CD4-positive, alpha-beta T cell treated with Interleukin-2 at 100 ng/mL for 4 hours (primary cell): ENCODE measurements at places on chromosomes 12 and 14.

DNA sequence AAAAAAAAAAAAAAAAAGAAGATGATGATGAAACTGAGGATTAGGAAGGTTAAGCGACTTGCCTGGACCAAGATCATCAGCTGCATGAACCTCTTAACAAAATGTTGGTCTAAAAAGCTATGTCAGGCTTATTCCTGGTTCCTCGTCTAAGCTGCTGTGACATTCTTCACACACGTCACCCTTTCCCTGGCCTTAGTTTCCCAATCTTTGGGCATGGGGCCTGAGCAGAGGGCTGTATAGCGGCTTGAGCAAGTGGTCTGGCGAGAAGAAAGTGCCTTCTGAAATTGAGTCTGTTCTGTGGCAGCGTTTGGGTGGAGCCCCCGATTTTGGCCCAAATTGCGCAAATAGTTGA, 58.7 kb upstream of the CCND2 start:
- DNase-seq: no peak

GRCh38 chr12:116039081-116039480, 238.4 kb downstream of the MED13L start:
- DNase-seq: no peak

GRCh38 chr14:39319381-39319780, 85.7 kb downstream of the MIA2 start:
- no peak for DNase-seq

DNA sequence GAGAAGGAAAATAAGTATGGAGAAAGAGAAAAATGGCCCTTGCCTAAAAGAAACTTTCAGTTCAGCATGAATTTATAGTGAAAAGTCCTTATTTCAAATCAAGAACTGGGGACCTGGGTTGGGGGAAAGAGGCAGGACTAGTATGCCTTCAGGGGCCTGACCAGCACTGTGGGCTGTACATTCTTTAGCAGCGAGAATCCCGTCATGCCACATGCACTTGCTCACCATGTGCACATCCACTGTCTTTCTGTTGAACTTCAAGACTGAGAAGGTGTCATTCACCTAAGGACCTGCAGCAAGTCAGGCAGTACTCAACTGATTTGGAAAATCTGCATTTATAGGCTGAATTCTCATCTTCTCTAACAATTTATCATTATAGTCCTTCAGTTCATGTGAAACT, 50.2 kb downstream of the RAB35 start:
- DNase-seq: no peak

DNA sequence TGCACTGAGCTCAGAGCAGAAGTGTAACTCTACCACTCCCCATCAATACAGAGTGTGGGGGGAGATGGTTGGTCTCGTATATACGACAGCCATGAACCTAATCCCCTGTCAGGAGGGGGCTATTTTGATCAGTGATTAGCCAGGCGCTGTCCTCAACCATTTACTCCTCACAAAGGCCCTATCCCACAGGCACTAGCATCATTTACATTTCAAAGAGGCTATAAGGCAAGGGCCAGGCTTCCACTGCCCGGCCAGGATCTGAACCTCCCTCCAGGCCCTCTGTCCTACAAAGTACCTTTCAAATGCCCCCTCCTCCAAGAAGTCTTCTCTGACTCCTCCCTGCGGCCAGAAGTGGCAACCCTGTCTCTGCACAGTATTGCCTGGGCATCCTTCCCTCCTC, 74.7 kb downstream of the ITPK1 start:
- no peak for DNase-seq

DNA sequence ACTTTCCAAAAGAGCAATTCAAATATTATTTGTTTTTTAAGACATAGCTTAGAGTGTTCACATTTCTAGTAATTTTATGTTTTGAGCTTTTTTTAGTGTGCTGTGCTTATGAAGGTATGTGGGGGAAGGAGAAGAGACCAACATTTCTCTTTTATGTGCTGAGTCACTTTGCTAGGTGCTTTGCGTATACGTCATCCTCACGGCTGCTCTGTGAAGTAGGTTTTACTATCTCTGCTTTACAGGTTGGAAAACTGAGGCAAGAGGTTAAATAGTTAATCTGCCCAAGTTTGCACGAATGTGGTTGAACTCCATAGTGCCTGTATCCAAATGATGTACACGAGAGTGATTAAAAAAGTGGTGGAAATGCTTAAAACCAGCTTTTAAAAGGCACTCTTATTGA, 75.9 kb downstream of the AEBP2 start:
- no peak for DNase-seq

- peak; percentile 45 for DNase-seq
Observed at GRCh38 chr14:77059276-77059915, 30.9 kb upstream of the IRF2BPL start.

- peak; percentile 24 for DNase-seq
Observed at GRCh38 chr12:69275471-69275891, 36.1 kb downstream of the CPSF6 start.

DNA sequence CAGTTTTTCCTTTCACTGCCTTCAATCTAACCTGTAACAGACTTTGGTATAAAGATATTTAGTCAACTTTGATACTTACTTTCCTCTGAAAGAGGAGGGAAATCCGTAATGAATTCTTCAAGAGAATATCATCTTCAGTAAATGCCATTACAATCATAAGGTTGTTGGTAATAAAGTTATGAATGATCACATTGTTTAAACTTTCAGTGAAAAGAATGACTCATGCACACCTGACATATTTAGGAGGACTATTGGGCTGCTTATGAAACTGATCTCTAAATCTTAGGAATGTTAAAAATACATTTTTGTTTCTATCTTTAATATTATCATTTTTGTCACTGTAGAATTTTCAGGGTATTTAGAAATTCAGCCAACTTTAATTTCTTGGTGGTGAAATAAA, 474.7 kb downstream of the SLC16A7 start:
- no peak for DNase-seq

DNA sequence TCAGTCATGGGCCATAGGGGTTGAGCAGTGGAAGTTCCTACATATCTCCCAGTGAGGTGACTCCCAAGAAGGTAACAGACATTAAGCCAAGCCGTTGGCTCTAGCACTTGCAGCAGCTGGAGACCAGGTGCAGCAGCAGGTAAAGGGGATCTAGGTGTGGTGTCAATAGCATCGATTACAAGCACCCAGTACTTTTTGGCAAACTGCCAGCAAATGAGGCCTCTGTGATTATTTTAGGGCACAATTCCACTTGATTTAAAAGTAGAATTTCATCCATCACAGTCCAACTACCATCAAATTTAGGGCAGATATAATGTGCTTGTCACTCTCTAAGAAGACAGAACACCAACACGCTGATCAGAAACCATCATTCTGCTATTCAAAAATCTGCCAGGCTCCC, 224.1 kb upstream of the EGLN3 start:
- no peak for DNase-seq

DNA sequence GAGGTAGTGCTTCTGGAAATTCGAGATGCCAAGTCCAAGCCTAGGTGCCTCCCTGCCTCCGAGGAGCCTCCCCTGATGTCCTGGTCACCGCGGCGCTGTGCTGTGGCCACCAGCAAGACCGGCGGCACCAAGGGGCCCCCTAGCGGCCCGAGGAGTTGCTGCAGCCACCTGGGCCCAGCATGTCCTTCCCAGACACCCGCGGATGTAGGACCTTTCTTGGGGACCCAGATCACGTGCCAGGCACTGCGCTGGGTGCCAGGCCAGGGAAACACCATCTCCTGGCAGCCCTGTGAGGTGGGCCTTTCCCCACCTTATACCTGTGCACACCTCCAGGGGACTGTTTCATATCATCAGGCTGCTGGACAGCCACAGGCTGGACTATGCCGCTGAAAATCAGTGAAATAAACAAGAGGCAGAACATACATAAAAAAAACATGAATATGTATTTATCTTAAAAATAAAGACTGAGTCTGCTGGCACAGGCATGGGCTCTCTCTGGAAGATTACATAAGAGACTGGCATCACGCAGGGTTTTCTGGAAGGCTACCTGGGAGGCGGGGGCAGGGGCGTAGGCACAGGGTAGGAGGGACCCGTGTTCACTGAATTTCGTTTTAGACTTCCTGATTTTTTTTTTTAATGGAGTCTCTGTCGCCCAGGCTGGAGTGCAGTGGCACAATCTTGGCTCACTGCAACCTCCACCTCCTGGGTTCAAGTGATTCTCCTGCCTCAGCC, 15.9 kb upstream of the HHIPL1 start:
- DNase-seq: peak; percentile 68

DNA sequence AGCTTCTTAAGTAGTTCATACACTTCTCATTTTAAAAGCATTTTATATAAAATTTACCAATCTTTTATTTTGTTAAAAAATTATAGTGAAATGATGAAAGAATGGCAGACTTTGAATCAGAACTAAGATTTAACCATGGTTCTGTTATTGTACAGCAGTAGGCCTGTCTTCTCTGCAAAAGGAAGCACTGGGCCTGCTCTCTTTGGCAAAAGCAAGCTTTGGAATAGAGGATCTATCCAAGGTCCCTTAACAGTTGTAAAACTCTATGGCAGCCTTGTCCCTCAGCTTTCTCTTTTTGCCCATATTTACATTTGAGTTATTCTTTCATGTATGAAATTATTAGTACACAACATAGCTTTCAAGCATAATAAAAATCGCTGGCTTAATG, 82.8 kb downstream of the PLEKHG7 start:
- no peak for DNase-seq

DNA sequence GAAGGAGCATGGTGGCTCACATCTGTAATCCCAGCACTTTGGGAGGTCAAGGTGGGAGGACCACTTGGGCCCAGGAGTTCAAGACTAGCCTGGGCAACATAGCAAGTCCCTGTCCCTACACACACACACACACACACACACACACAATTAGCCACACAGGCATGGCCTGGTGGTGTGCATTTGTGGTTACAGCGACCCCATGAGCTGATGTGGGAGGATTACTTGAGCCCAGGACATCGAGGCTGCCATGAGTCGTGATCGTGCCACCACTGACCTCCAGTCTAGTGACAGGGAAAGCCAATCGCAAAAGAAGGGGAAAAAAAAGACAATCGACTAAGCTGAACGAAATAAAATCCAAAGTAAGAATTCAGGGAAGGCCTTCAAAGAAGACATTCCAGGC, 67.9 kb downstream of the TBX3 start:
- DNase-seq: no peak

DNA sequence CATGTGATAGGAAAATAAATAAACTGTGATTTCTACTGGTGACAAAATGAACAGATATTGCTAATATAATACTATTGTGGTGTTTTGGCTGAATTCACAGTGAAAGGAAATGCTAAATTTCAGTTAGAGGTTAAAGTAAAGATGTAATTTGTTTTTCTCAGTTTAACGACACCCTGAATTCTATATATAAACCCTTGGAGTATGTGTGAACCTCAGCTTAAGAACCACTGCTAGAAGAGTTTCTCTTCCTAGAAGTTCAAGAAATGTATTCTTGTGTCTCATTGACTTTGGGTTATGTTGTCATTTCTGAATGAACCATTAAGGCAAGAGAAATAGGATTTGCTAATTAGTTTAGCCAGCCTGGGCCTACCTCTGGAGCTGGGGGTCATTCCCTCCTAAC, 8.2 kb downstream of the FBXO34 start:
- no peak for DNase-seq

- no peak for DNase-seq
Observed at GRCh38 chr12:123938679-123939480, 33.8 kb downstream of the CCDC92 start.

GRCh38 chr14:51157012-51157411, 62.1 kb upstream of the TRIM9 start:
- DNase-seq: no peak

GRCh38 chr12:112992541-112993398, 14.5 kb downstream of the OAS2 start:
- peak; percentile 67 for DNase-seq
